ENCODE measurements at places on chromosomes 2 and 18.

DNA sequence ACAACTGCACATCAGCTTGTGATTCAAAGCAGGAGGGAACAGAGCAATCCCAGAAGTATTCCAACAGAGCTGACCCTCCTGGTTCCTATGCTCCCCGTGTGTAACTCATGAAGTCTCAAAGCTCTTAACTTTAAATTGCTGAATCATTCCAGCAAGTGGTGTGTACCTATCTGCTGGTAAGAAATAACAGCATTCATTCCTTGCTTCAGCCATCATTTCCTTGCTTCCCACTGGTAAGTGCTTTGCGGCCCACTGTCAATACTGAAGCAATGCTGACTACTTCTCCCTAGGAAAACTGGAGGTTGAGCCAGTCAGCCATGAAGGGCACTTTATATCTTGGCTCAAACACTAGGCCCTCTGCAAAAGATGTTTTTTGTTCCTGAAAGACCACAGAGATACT, 222.4 kb downstream of the EXOC6B start:
- no peak for DNase-seq

- DNase-seq: no peak
Observed at GRCh38 chr2:233997707-233998106, 52.8 kb upstream of the SPP2 start.

DNA sequence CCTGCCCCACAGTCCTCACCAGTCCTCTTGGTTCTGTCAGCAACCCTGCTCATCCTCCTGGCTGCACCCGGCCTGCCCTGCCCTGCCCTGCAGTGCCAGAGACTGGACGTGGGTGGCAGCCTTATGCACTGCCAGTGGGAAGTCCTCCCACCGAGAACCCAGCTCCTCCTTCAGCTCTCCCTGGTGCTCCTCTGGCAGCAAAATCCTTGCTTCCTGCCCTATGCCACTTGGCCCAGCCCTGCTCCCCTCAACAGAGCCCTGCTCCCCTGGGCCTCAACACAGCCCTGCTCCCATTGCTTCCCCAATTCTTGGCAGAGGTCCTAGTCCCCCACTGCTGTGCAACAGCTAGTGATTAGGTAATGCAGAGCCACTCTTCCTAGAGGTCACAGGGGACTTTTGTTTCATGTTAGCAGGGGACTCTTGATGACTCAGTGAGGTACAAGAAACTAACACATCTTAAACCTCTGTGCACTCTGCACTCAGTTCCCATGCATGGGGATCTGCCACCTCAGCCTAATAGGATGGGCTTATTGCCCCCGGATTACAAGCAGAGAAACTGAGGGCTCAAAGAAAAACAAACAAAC, 58.0 kb upstream of the EDAR start:
- no peak for DNase-seq

DNA sequence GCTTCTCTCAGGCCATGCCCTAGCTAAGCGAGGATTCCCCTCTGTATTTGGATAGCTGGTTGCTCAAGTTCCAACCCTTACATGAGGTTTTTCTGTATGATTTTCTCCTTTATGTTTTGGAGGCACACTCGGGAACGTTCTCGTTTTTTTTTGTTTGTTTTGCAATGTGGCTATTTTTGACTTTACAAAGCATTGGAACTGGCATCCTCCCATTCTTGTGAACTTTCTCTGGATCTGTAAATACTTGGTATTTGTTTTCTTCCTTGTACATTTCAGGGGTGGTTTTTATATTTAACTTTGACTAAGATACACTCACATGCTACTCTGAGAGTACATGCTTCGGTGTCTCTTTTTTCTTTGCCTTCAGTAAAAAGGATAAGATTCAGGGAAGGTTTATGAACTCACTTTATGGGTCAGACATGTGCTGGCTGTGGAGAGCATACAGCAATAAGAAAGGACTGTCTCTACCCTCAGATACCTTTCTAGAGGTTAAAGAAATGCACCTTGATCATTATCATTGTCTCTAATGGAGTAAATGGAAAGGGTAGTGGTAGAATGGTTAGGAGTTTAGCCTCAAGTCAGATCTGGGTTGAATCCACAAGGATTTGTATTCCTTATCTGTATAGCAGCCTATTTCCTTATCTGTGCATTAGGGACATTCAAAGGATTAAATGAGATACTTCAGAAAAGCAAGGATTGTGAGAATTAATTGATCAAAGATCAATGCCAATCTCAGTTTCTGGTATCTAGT, 61.9 kb downstream of the MEIS1 start:
- no peak for DNase-seq

DNA sequence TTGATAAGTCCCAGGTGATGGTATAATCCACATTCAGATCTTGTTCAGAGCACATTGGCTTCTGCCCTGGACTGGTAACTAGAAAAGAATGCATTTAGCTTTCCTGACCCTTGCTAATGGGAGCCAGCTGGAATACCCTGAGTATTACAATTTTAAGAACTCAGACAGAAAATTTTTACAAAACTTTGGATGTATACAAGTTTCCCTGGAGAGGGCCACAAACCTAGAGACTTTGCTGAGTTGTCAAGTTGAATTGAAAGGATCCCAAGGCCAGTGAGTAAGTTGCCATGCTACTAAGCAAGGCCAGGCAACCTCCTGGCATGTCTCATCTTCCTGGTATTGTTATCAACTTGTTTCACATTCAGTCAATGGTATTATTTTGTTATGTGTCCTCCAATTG, 20.0 kb upstream of the NABP1 start:
- no peak for DNase-seq

GRCh38 chr18:48904847-48905394, 45.8 kb downstream of the SMAD7 start:
- no peak for DNase-seq

GRCh38 chr2:223601932-223602666, at the start of gene SCG2:
Gene SCG2, minus strand, starts transcription at chr2:223602361. Its CDS starts 3,079 bp downstream, at chr2:223599282.
- DNase-seq: peak; percentile 17

- no peak for DNase-seq
Observed at GRCh38 chr2:130840506-130840905, 3.8 kb downstream of the ARHGEF4 start.

- DNase-seq: no peak
Observed at GRCh38 chr2:236261452-236261851, 2.8 kb downstream of the ASB18 start.

- no peak for DNase-seq
Observed at GRCh38 chr2:85111819-85112281, 21.3 kb upstream of the TCF7L1 start.

GRCh38 chr2:21229302-21229701, 105.5 kb downstream of the TDRD15 start:
- no peak for DNase-seq

DNA sequence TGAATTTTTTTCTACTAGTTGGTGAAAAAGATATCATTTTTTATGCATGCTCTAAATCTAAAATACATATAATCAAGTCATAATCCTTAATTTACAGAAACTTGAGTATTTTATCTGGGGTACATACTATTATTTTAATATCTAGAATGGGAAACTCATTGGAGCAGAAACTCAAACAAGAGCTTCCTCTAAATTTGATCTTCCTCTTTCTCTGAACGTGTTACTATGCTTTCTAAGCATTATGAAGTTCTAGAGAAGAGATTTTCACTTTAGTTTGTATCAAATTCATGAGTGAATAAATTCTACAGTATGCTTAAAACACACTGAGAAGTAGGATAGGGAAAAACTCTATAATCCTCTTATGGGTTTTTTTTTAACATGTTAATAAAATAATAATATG, 20.6 kb upstream of the SLC38A11 start:
- no peak for DNase-seq

DNA sequence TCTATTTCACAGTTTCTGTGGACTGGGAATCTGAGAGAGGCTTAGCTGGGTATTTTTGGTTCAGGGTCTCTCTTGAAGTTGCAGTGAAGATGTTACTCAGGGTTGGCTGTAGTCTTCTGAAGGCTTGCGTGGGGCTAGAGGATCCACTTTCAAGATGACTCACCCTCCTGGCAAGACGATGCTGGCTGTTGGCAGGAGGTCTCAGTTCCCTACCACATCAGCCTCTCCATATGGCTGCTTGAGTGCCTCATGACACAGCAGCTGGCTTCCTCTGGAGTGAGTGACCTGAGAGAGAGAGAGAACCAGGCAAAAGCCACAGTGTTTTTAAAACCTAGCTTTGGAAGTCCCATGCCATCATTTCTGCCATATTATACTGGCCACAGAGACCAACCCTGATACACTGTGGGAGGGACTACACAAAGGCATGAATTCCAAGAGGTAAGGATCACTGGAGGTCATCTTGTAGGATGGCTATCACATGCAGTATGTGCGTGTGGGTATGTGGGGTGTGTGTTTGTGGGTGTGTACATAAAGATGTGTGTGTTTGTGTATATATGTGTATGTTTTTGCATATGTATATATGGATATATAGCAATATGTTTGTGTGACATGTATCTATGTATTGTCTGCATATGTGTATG, 25.1 kb downstream of the DNPEP start:
- no peak for DNase-seq

GRCh38 chr2:160347269-160347863, 146.2 kb downstream of the RBMS1 start:
- no peak for DNase-seq

- no peak for DNase-seq
Observed at GRCh38 chr2:150224321-150224720, 263.1 kb downstream of the RND3 start.

DNA sequence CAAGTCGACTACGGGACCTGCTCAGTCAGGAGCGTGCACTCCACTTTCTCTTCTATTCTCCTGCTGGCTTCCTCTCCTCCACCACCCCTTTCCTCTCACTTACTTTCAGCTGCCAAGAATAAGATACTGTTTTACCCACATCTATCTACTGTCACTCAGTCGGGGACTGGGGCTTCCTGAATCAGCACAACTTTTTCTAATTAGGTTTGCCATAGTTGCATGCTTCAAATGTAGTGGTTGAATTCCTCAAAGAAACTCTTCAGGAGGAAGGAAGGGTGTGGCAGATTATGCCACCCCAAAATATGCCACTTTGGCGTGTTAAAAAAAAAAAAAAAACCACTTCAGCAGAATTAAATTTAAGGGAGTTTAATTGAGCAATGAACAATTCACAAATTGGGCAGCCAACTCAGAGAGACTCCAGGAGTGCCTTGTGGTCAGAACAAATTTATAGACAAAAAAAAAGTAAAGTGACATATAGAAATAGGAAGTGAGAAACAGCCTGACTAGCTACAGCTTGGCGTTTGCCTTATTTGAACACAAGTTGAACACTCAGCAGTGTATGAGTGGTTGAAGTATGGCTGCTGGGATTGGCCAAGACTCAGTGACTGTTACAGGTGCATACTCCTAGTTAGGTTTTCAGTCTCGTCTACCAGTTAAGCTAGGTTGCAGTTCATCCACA, 32.5 kb upstream of the RMDN2 start:
- DNase-seq: no peak

DNA sequence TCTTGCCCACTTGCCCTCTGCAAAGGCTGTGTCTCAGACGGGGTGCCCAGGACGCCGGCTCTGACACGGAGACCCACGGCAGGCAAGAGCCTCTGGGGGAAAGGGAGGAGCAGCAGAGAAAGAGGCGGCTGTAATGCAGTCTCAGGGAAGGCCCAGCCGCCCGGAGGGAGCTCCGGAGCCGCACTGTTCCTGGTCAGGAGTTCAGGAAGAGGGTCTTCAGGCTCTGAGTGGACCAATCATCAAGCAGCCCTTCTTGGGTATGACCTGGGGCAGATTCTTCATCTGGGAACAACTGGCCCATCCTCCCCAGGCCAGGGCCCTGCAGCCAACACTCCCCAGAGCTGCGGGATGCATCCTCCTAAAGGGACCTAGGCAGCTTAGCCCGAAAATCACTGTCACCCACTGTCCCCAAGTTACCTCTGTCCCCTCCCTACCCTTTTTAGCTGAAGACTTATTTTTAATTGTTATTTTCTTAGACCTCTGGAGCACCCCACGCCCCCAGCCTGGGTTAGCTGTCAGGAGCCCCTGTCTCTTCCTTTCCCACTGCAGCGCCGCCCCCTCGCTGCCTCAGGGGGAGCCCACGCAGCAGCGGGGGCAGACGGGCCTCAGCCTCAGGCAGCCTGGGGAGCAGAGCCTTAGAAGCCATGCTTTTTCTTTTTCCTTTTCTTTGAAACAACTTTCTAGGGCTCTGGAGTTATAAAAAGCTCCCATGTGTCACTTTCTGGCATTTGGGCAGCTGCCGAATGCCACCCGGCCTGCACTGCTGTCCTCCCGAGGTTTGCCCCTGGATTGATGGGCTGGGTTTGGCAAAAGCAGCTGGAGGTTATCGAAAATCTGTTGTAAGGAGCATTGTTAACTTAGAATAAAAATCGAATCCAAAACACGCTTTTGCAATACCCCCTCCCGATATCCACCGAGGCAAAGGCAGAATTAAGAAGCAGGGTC, 644 bp upstream of the NEU2 start:
- no peak for DNase-seq

DNA sequence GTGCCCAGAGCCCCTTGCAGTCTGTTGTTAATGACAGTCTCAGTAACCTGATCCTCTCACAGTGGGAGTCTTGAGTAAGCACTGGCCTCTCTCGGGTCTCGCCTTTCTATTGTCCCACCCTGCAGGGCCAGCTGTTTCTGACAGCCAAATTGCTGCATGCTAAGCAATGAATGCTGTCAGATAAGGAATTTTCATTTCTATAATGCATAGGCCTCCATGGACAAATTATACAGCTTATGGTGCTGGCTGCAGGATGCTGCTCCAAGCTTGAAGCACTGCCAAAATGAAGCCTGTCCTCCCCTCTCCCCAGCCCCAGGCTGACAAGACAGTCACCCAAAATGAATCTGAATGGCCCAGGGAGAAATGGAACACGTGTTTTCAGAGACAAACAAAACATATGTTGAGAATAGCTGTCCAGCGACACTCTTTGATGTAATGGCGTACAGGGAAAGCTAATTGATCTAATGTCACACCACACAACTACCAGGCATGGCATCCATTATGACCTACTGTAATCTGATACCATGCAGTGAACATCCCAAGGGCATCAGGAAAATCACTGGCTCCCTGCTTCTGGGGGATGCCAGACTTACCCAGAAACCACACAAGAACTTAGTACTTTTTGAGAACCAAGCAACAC, 36.8 kb downstream of the ACVR1 start:
- DNase-seq: no peak

DNA sequence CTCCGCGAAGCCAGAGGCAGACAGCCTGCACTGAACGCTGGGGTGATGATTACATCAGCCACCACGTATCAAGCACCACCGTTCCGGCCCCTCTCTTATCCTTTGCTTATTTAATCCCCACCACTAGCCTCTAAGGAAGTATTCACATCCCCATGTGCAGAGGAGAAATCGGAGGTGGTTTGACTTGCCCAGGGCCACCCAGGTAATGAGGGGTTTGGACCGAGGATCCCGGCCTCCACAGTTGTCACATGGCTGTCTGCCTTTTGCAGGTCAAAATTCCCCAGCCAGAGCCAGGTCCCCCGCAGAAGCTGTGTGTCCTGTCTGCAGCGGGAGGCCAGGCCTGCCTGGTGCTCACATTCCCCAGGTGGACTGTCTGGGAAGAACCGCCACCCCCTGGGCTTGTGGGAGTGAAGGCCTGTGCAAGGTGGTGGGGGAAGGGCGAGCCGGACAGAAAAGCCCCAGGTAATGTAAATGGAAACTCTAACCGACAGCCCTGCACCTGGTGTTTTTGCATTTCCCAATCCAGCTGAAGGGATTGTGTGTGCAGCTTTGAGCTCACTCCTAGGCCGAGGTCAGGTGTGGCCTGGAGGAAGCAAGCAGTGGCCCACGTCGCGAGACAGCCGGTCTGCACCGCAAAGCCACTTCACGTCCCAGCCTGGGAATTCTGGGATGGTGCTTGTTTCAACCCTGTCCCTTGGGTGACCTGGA, 108.5 kb upstream of the ID2 start:
- no peak for DNase-seq

All from stimulated activated CD4-positive, alpha-beta T cell treated with anti-CD3 and anti-CD28 coated beads, Interleukin-4, amount 100 ng/mL, for 1 hour (primary cell).